Bronchus fibroblast of lung (primary cell): ENCODE measurements at places on chromosomes 16 and 17. TPM values are rescaled to one million over a fixed set of nuclear protein-coding genes. Genes with fewer than 3 reads are reported as not detected.

Gene SERPINF2
- total RNA-seq, result under 0.01 TPM in 1 of 2 replicates, not detected in the other

Gene SMURF2
- 41.9 and 47.6 TPM in 2 replicates for total RNA-seq

Gene DLX3
- not detected in 2 replicates for total RNA-seq

Gene PDILT
- total RNA-seq, result not detected in 2 replicates

Gene PPM1E
- 0.45 and 0.50 TPM in 2 replicates for total RNA-seq

Gene UTS2R
- not detected in 2 replicates for total RNA-seq

Gene HOXB2
- 50.4 and 52.6 TPM in 2 replicates for total RNA-seq

Gene SHMT1
- total RNA-seq, result 32.8 and 40.3 TPM in 2 replicates

Gene GAS7
- 1.0 and 1.3 TPM in 2 replicates for total RNA-seq

Gene GINS2
- total RNA-seq, result 34.6 and 35.5 TPM in 2 replicates

Gene NPIPA2
- total RNA-seq, result 0.15 and 0.34 TPM in 2 replicates

Gene SPATA32
- not detected in 2 replicates for total RNA-seq

Gene C17orf67
- 1.0 and 1.3 TPM in 2 replicates for total RNA-seq

Gene TUFM
- total RNA-seq, result 198 and 209 TPM in 2 replicates

Gene MAP2K4
- total RNA-seq, result 17.5 TPM in 2 replicates

Gene KRT36
- total RNA-seq, result not detected in 2 replicates

Gene DLX4
- not detected in 2 replicates for total RNA-seq
